ENCODE measurements at places on chromosomes 3 and 15.
A peak's percentile ranks its signal among the peaks of the same experiment; 100 is the strongest.

DNA sequence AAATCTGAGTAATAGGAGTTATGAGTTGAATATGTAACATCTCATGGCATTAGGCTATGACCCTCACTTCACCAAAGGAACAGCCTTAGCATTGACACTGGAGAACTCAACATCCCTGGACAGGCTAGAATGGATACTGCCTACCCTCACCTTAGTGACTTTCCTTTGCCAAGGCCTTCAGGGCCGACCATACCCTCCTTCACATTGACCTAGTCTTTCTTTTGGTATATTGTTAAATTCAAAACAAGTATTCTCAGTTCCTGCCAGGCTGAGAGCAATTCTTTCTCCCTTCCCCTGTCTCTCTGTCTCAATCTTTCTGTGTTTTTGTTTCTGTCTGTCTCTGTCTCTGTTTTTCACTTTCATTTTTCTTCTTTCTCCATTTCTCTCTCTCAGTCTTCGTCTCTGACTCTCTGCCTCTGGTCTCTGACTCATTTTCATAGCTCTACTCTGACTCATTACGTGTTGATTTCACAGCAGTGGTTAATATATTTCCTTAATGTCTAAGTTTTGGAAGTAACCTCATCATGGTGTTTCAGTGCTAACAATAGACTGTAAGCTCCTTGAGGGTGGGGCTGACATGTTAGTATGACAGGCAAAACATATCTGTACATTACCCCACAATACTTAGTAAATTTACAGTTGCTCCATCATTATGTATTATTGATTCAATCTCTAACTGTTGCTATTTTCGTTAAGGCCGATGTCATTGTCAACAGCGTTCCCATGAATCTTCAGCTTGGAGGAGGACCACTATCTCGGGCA, 32.5 kb downstream of the PARP15 start:
- DNase-seq: no peak

- no peak for DNase-seq
Observed at GRCh38 chr15:31013863-31014607, 22.6 kb upstream of the MTMR10 start.

DNA sequence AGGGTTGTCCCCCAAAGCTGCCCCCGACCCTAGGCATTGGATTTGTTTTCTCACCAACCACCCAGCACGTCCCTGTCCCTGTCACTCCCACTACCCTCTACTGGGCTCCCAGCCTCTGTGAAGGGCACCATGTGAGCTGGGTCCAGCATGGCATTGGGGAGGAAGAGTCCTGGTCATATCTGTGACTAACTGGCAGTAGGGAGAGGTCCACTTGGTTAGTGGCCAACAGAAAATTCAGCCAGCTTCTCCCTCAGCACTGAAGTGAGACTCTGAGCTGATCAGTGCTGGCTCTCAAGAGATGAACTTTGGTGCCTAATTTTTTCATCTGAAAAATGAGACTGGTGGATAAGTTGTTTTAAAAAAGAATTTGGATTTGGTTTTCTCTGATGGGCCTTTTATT, 11.3 kb upstream of the KIF23 start:
- DNase-seq: no peak

- peak; percentile 48 for DNase-seq
Observed at GRCh38 chr3:41118461-41119390, 80.6 kb upstream of the CTNNB1 start.

DNA sequence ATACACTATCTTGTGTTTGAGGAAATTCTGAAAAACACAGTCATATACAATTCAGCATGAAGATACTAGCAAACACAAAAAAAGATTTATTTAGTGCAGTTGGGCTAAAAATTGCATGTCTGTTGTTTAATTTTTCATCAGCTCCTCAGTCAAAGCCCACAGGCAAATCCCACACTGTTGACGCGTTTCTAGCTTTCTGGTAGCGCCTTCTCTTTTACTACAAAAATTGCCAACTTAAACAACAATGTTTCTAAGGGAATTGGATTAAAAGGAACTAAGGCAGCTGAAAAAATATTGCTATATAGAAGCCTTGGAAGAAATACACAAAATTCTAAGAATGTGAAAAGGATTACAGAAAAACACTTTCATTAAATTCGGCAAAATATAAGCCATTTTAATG, 196.7 kb upstream of the P2RY1 start:
- no peak for DNase-seq

DNA sequence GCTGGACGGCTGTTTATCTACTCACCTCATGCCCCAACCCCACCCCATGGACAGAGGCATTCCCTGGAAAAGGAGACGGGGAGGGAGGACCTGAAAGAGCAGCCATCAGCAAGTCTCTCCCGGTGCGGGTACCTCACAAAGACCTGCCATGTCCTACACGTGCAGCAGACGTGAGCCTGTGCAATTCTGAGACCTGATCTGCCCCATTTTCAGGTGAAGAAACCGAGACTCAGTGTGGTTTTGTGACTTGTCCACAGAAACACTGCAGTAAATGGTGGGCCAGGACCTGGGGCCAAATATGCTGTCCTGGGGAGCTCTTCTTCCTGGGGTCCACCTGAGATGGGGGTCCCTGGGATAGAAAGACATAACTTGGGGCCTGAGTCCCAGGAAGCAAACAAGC, 137.0 kb upstream of the LINGO1 start:
- no peak for DNase-seq

GRCh38 chr15:79132361-79132760, 41.8 kb upstream of the RASGRF1 start:
- DNase-seq: no peak

DNA sequence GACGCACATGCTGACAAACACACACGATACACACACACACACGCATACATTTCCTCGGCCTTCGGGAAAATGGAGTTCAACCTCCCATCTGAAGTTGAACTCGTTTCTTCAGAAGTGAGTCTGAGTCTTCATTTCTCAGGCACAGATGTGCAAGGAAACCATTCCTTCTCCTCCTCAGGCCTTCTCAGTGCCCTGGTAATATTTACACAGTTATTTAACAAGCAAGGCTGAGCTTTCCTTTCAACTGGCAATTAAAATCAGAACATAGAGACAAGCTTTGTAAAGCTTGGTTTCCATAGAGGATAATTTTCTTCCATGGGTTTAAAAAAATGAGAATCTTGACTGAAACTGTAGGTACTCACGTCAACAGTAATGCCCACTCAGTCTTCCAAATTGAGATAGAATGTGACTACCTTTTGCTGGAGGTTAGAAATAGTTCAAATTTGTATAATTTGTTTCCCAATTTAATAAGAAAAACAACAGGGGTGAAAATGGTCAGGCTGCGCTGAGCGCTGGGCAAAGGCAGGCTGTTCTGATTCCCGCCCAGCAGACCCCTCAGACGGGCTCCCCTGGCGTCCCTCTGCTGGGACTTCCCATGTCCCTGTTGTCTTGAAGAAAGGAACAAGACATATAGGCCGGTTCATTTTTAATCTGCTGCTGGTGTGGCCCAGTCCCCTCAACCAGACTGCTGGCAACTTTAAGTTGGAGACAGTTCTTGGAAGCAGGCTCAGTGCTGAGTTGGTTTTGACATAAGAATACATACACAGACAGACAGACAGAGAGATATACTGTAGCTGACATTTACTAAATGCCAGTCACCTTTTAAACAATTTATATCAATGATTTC, 174.3 kb downstream of the XXYLT1 start:
- no peak for DNase-seq

GRCh38 chr3:166455744-166456143, 618.5 kb upstream of the BCHE start:
- DNase-seq: no peak

- DNase-seq: no peak
Observed at GRCh38 chr3:162984746-162985145, 1488.1 kb downstream of the OTOL1 start.

GRCh38 chr3:134807189-134807588, 12.1 kb downstream of the EPHB1 start:
- DNase-seq: no peak

DNA sequence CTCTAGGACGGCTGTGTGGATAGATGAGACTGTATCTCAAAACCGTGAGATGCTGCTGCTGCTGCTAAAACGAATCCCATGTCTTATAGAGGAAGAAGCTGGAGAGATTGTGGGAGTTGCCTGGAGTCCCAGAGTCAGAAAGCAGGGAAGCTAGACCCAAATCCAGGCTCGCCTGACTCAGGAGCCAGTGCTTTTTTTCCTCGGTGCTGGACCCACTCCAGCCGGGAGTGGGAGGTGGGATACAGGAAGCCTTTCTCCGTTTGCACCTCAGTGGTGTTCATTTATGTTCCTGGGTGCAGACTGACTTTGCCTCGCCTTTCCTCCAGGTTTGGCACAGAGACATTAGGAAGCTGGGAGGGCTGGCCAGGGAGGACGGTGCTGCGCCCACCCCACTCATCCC, 150.9 kb upstream of the LINGO1 start:
- DNase-seq: no peak

GRCh38 chr3:98525494-98525893, 2.8 kb upstream of the CLDND1 start:
- no peak for DNase-seq

- no peak for DNase-seq
Observed at GRCh38 chr3:52892625-52893311, 4.6 kb downstream of the STIMATE start.

DNA sequence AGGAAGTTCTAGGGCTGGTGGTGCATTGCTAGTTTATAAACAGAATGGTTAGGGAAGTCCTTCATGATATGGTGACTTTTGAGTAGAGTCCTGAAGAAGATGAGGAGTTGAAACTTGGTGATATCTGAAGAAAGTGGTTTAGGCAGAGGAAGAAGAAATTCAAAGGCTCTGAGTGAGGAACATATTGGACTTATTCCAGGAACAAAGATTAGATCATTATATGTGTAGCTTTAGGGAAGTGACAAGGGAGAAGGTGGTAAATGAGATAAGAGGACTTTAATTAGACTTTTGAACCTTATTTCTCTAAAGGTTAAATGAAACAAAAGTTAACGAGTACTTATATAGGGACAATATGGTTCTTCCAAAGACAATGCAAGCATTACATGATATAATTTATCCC, 286.7 kb downstream of the DOCK3 start:
- no peak for DNase-seq

GRCh38 chr15:65870889-65871533, 1.7 kb downstream of the RAB11A start:
- DNase-seq: no peak

DNA sequence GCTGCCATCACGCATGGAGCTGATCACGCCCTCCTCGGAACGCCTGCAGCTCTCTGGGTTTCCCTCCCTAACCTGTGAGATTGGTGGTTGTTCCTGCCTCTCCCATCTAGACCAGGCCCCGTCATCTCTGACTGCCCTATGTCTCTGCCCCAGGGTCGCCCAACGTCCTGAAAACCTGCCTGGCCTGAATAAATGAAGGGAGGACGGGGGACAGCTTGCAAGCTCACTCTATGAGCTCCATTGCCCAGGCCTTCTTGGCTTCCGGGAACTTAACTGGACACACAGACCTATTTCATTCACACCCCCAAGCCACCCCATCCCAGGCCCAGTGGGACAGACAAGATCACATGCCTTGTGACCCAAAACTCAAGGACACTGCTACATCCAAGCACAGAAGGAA, 274.2 kb downstream of the XXYLT1 start:
- no peak for DNase-seq

DNA sequence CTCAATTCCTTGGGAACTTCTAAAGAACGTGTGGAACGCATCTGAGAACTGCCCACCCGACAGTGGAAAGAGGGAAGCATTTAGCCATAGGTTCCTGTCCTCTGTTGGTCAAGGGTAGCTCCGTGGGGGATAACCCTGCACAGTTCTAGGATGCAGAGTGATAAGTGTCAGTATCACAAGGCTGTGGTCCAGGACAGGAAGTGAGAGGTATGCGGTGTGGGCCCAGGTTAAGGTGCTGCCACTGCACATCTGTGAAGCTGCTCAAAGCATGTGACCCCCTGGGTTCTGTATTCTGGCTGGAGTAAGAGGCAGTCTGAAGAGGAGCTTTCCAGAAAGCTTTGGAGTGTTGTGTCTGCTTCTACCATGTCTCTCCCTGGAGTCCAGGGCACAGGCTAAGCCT, 51.7 kb upstream of the HES1 start:
- peak; percentile 20 for DNase-seq

GRCh38 chr15:34613997-34614396, 30.5 kb upstream of the GOLGA8B start:
- no peak for DNase-seq

GRCh38 chr3:120524171-120524923, 71.8 kb upstream of the NDUFB4 start:
- no peak for DNase-seq

- DNase-seq: no peak
Observed at GRCh38 chr3:23387286-23387918, 184.3 kb downstream of the UBE2E2 start.

GRCh38 chr3:43608751-43609150, 13.1 kb downstream of the ANO10 start:
- DNase-seq: no peak

DNA sequence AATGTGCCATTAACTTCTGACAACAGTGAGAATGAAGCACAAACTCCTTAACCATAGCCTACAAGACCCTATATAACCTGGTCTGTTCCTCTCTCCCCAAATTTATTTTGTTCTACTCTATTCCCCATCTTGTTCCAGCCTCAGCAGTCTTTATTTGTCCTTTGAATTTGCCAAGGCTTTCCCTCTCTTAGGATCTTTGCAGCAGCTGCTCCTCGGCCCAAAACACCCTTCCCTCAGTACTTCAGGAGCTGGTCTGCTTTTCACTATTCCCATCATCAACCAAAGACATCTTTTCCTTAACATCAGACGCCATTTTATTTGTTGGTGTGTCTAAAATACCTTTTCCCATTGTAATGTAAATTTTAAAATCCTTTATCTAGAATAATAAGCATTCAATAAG, 10.2 kb downstream of the PRICKLE2 start:
- DNase-seq: no peak

- no peak for DNase-seq
Observed at GRCh38 chr3:175337631-175338030, 478.5 kb downstream of the NAALADL2 start.

DNA sequence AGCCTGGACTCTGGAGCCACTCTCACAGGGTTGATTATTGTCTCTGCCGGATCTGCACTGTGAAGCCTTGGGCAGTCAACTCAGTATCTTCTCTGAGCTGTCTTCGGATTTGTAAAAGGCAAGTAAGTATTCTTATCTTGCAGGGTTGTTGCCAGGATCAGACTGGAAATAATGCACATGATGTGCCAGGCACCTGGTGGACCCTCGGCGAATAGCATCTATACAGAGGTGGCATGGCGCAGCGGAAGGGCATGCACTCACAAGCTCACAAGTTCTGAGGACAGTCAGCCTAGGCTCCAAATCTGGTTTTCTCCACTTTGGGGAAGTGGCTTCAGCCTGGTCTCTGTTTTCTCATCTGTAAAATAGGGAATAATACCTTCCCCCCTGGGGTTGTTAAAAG, 113.9 kb downstream of the SRGAP3 start:
- DNase-seq: no peak

GRCh38 chr3:129608087-129608935, 1.8 kb upstream of the PLXND1 start:
- DNase-seq: no peak

DNA sequence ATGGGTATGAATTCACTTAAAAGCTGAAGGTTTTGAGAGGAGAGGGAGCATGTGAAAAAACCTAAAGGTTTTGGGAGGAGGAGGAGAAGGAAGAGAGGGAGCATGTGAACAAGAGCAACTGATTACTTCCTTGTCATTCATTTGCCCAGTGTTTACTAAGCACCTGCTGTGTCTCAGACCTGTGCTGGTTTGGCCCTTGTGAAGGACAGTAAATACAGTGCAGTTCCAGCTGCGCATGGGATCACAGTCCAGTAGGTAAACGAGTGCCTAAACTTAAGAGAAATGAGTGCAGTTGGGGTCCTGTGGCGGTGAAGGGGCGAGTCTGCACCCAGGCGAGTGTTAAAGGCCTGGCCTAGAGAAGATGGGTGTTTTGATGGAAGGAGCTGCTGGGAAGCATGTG, 38.6 kb downstream of the IGF1R start:
- no peak for DNase-seq
